Stimulated activated CD4-positive, alpha-beta T cell treated with anti-CD3 and anti-CD28 coated beads, Interleukin-4, amount 100 ng/mL, for 24 hours (primary cell): ENCODE measurements at places on chromosomes 1 and 21.

DNA sequence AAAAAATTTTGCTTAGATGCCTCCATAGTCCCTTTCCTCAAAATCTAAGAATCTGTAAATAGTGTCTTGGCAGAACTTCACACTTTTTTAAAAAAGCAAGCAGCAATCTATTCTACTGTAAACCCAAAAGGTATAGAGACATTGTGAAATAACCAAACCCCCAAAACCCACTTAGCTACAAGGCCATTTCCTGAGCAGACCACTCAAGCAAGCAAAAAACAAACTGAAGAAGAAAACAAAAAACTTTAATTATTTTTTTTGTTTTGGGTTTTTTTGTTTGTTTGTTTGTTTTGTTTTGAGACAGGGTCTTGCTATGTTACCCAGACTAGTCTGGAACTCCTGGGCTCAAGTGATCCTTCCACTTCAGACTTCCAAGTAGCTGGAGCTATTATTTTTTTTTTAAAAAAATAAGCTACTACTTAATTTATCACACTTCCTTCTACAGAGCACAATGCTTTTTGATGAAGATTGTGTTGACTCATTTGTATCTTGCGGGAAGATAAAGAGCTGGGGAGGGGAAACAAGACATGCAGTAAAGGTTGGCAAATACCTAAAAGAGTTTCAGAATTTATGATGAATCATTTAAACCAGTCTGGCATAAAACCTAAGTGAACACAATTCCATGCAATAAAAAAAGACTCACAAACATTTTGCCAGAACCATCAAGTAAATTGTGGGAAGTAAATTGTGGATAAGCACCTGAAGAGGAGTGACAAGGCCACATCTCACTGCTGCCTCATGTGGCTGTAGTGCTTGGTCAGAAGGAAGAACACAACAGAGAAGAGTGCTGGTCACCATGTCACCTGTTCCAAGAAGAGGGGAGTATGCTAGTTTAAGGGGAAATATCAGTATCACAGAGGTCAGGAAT is 2.7 kb upstream of the PTPN22 start:
- DNase-seq, result peak; percentile 22

GRCh38 chr1:31739346-31739745 is 24.8 kb downstream of the ADGRB2 start:
- peak; percentile 34 for DNase-seq

GRCh38 chr1:38241594-38242334 is 195.2 kb upstream of the POU3F1 start:
- DNase-seq, result no peak

DNA sequence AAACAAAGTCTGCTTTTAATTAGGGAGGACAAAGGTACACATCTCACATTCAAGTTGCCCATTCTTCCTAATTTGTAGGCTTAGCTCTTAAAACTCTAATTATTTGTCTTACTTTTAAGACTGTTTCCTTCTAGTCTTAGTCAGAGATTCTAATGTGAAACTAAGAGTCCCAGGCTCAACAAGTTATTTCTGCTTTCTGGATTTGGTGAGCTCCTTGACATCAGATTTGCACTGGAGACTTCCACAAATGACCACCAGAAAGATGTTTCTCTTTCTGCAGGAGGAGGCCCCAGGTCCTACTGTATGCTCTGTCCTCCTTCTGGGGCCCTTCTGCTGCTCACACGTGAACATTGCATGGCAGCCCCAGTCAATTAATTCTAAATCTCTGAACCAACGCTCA is 194.2 kb upstream of the JUN start:
- no peak for DNase-seq

DNA sequence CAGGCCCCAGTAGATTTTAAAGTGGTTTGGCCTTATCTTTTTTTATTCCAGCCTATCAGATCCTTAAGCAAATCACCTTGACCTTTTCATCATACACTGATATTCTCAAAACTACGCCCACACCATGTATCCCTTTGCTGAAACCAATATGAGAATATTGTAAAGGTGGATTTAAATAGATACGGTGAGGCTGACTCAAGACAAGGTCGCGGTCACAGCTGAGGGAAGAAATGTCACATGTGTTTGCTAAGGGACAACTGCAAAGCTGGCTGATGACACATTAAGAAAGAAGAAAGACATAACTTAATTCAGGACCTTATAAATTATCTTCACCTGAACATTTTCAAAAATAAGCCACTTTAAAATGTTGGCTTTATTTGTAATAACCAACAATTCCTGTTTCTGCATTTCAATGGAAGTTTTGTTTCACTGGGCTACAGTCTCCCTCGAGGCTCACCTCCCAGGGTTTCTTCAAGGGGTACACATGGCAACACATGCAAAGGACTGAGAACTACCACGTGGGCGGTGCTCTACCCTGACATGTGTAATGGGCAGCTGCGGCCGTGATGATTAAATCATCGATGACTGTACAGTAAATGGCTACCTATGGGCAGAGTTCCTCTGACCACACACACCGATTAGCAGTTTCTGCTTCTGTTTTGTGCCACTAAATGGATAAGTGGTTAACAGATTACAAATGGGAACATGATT is 189.5 kb downstream of the SIPA1L2 start:
- DNase-seq, result no peak

DNA sequence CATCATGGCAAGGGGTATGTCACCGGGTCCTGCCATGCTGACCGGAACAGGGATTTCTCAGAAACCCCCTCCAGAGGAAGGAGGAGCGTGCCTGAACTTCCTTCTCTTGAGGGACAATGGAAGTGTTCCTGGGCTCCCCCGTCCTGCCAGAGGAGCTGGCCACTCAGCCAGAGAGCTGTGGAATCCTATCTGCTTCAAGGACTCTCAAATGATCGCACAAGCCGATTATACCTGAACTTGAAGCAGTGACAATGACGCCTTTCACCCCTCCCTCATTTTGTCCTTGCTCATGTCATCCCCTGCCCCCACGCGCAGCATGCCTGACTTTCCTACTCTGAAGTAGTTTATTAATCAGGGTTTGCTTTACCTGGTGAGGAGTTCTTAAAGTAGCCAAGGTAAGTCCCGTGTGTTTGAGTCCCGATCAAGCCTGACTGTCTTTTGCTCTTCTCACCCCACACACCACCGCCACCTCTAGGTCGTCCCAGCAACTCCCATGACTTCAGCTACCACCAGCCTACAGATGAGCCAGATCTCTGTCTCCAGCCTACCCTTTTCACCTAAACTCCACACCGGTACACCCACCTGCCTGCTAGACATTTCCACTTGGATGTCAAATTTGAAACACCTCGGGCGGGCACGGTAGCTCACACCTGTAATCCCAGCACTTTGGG is 25.0 kb upstream of the PRELP start:
- DNase-seq, result no peak

DNA sequence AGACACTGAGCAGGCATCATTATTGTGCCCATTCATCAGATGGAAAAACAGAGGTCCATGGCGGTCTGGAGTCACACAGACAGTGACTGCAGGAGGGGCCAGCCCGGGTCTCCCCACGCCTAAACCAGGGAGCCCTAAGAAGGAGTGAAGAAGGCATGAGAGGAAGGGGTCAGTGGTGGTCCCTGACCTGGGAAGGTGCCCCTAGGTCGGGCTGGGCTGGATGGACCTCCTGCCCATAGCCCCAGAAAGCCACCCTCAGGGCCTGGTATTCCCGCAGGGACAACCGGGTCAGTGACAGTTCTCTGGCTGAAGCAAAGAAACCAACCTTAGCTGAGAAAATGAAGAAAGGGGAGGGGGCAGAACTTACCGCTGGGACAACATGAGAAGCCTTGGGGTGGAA is 163.4 kb upstream of the C1orf174 start:
- no peak for DNase-seq

DNA sequence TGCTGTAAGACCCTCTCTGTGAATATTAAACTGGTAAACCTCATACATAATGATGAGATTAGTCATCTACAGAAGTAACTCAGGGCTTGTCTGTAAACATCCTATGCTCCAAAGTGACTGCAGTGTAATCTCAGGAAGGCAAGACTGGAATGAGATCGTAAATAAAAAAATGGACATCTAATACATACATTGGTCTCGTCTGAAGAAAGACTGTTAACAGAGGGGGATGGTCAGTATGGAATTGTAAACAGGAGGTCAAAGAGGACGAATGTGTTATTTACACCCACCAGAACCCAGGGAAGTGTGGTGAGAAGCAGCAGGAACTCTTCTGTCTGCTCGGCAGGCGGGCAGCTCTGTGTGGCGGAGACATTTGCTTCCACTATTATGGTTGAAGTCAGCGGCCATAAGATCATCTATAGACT is 51.4 kb downstream of the DISC1 start:
- DNase-seq, result no peak

DNA sequence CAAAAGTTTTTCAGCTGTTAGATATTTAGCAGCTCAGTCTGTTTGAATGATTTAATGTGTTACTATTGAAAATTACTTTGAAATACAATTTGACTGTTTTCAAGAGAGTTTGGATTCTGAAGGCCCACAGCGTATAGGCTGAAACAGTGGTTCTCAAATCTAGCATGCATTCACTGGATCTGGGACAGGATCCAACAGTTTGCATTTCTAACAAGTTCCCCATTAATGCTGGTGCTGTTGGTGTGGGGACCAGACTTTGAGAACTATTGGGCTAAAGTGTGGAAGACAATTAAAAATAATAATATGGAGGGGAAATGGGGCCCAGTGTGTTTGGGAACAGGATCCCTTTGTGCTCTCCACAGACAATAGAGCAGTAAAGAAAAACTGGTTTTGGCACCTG is 31.9 kb downstream of the ITSN1 start:
- DNase-seq, result no peak

- no peak for DNase-seq
Observed at GRCh38 chr1:155082301-155083051, 3.8 kb downstream of the EFNA3 start.

DNA sequence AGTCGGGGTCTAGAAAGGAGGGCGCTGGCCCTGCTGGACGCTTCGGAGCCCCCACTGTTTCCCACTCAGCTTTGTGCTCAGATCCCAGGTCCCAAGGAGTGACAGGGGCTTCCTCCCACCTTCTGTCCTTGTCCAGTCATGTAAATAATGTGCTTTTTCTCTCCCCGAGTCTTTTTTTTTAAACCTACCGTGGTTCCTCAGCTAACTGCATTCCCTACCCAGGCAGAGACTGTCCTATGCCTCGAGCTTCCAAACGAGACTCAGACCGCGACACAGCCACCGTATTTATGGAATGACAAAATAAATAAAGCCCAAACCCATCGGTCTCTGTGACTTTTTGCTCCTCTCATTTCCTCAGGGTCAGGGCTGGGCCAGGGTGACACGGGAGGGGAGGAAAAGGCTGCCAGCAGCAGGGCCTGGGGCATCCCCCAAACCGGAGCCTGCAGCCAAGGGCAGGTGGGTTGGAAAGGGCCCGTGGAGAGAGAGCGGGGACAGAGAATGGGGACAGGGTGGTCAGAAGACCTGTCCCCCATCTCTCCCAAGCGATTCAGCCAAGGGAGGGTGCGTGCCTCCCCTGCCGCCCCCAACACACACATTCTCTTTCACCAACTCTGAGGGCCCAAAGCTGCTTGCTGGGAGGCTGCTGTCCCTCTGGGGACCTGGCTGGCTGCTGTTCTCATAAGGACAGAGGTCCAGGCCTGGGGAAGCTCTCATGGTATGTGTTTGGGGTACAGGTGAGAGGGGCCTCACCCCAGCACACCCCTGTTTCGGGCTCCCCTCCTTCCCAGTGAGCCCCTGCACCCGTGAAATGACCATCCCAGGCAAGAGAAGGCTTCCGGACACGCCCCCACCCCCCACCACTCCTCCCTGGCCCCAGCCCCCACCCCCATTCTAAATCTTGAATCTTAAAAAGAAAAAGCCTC is 55.4 kb downstream of the KCNAB2 start:
- no peak for DNase-seq

GRCh38 chr1:241411776-241412338 is 54.9 kb upstream of the RGS7 start:
- DNase-seq, result no peak

DNA sequence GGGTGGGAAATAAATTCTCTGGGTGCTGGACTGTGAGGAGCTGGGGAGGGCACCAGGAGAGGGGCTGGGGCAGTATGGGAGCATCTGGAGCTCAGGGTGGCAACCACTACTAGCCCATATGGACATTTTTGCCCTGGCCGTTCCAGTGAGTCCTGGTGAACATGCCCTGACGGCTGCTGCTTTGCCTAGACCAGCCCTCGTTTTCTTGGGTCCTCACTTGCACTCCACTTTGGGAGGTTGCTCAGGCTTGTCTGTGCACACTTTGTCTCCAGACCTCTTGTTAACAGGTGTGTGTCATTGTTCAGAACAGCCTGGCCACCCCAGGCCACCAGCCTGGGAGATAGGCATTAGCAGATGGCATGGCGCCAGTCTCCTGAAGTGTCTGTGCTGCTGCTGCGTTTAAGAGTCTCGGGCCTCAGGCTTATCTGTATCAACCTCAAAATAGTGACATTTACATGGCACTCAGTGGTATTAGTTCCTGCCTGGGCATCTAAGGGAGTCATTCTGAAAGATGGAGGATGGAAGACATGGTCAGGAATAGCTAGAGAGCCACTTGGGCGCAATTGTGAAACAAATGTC is 190.5 kb downstream of the PTPRU start:
- no peak for DNase-seq

DNA sequence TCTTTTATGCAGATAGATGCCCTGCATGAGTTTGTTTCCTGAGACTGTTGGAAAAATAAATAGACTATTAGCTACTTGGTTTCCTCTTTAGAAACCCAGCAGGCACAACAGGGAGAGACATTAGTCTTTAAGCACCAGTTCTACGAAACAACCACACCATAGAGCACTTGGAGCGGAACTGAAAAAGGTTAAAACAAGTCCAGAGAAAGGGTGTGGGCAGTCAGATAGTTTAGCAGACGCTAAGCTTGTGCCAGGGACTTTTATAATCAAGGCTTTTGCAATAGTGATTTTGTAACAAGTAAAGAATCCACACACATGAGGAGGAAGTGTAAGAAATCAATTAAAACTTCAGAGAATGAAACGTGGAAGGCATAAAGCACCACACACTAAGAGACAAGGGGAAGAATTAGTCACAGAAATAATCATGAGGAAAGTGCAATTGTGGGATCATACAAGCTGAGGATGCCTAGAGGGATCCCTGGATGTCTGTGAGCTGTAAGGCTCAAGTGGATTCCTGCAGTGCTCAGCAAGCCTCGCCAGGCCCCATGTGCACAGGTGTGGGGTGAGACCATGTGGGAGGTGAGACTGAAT is 37.8 kb upstream of the TLR5 start:
- no peak for DNase-seq
